Stomach (tissue), 19 donors: ENCODE measurements at places on chromosomes 4 and X. TPM values are rescaled to one million over a fixed set of nuclear protein-coding genes. Genes with fewer than 3 reads are reported as not detected.

- peak overlapping the region; percentile 56 for H3K27ac ChIP-seq
- no peak for DNase-seq
- no peaks in the 10 kb centered on the region for H3K36me3 ChIP-seq
- peaks cover 24% of the 10 kb centered on the region for H3K4me1 ChIP-seq
- H3K27me3 ChIP-seq: no peaks in the 10 kb centered on the region
These were observed 173.2 kb downstream of the AREG start for GRCh38 chr4:74618166-74618565.

DNA sequence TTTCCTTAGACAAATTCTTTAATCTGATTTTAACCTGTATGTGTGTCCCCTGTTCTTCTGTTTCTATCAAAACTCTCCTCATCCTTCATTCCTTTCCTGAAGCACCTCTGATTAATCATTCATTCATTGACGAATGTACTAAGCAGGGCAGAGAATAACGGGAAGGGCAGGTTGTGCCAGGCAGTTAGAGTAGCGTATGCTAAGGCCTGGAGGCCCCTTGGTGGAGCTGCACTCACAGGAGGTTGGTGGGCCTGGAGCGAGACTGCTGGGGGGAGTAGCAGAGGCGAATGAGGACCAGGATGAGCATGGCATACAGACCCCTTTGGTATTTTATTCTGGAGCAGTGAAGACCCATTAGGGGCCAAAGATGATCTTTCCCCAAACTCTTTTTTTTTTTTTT, 22.5 kb downstream of the PTTG2 start:
- DNase-seq: no peak
- H3K4me1 ChIP-seq: peaks cover 48% of the 10 kb centered on the region
- no peak overlapping the region for H3K4me3 ChIP-seq

- peak; percentile 35 for DNase-seq
- no peak overlapping the region for H3K27ac ChIP-seq
- H3K4me1 ChIP-seq: peaks cover 6% of the 10 kb centered on the region
- H3K27me3 ChIP-seq: no peaks in the 10 kb centered on the region
These were observed 13.1 kb upstream of the EOLA1 start for GRCh38 chrX:149527705-149528104.

DNA sequence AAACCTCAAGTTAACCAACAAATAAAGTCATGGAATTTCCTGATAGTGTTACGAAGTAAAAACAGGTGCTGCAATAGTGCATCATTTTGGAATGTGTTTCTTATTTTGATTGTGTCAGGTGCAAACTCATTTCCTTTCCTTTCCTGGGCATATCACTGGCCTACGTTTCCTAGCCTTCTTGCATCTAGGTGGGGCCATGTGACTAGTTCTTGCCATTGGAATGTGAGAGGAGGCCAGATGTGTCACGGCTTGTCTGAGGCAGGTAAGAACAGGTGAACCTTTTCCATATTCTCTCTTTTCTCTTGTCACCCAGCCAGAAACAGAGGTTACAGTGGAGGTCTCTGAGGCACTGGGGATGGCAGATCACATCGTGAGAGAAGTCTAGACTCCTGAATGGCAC, 868.0 kb downstream of the RPA4 start:
- H3K36me3 ChIP-seq: no peaks in the 10 kb centered on the region
- no peaks in the 10 kb centered on the region for H3K4me1 ChIP-seq
- H3K27ac ChIP-seq: no peak overlapping the region

DNA sequence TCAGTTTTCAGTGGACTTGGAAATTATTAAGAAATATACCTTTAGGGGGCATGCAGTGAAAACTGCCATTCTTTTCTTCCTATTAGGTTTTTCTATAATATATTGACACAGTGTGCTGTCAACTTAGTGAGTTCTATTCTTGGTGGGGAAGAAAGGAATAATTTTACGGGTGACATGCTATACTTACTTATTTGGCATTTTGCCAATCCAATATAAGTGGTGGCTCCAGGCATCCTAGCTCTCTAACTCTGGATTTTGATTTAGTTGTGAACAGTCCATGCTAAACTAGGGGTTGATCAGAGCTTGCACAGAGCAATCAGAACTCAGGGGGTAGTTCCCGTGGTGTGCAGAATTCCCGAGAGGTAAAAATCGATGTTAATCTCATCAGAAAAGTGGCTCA, 277.7 kb upstream of the FTHL17 start:
- DNase-seq: no peak
- no peak overlapping the region for H3K4me3 ChIP-seq
- no peak overlapping the region for H3K27ac ChIP-seq
- H3K36me3 ChIP-seq: no peaks in the 10 kb centered on the region
- no peaks in the 10 kb centered on the region for H3K4me1 ChIP-seq
- no peaks in the 10 kb centered on the region for H3K27me3 ChIP-seq

DNA sequence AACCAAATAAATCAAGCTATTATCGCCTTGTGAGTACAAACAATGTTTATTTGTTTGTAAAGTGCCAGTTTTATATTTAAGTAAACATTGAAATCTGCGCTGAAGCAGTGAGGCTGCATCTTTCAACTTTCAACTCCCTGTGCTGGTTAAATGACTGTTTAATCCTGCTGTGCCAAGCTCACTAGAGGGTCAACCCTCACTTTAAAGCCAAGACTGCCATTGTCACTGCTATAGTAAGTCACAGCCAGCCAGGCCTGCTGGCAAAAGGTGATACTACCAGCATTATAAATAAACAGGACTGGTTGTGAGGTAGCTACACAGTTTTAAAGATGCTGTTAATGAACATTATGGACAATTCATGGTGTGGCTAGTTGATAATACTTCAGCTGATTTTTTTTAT, 34.6 kb downstream of the EFHC2 start:
- no peaks in the 10 kb centered on the region for H3K27me3 ChIP-seq
- no peaks in the 10 kb centered on the region for H3K36me3 ChIP-seq
- peaks cover 3% of the 10 kb centered on the region for H3K4me1 ChIP-seq
- H3K27ac ChIP-seq: no peak overlapping the region
- DNase-seq: no peak

- H3K27ac ChIP-seq: no peak overlapping the region
- H3K36me3 ChIP-seq: no peaks in the 10 kb centered on the region
- H3K27me3 ChIP-seq: no peaks in the 10 kb centered on the region
- no peaks in the 10 kb centered on the region for H3K4me1 ChIP-seq
- H3K4me3 ChIP-seq: no peak overlapping the region
These were observed 85.5 kb downstream of the TACR3 start for GRCh38 chr4:103634236-103634635.

Gene HHIP
- 33.0 TPM for total RNA-seq

Gene CT45A9
- total RNA-seq: not detected

Gene ARMCX5
- 6.1 TPM for total RNA-seq
